ENCODE measurements at places on chromosomes 16 and 17. TPM values are rescaled to one million over a fixed set of nuclear protein-coding genes. Genes with fewer than 3 reads are reported as not detected.
A peak's percentile ranks its signal among the peaks of the same experiment; 100 is the strongest.

GRCh38 chr16:85057948-85058347, 30.4 kb downstream of the KIAA0513 start:
- DNase-seq, result no peak
- no peaks in the 10 kb centered on the region for H3K36me3 ChIP-seq
- peaks cover 13% of the 10 kb centered on the region for H3K4me1 ChIP-seq

GRCh38 chr16:81592353-81592866, 147.8 kb downstream of the CMIP start:
- no peaks in the 10 kb centered on the region for H3K27me3 ChIP-seq
- no peaks in the 10 kb centered on the region for H3K36me3 ChIP-seq
- DNase-seq, result no peak
- H3K4me3 ChIP-seq, result no peak overlapping the region

- no peaks in the 10 kb centered on the region for H3K27me3 ChIP-seq
- DNase-seq, result no peak
- H3K4me3 ChIP-seq, result no peak overlapping the region
- H3K36me3 ChIP-seq, result no peaks in the 10 kb centered on the region
- peak overlapping the region; percentile 49 for H3K27ac ChIP-seq
Measured at GRCh38 chr17:57652811-57653210, 92.3 kb downstream of the CCDC182 start.

Gene TNP2
- total RNA-seq, result not detected

Gene CPNE7
- total RNA-seq, result 0.36 TPM

DNA sequence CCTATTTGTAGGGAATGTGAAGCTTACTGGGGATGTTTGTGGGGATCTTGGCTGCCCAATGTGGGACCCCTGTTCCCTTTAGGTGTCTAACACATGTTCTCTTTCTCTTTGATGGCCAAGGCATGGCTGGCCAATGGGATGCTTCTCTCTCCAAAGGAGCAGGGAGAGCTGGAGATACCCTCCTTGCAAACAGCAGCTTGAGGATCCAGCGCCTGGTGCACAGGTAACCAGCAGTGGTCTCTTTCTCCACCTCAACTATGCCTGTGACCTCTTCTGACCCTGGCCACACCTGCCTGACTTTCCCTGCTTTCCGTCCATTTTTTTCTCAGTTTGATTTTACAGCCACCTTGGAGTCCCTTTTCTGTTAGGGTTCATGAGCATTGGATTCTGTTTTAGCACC, 16.8 kb upstream of the NKD1 start:
- no peak for DNase-seq
- no peak overlapping the region for H3K4me3 ChIP-seq
- no peaks in the 10 kb centered on the region for H3K36me3 ChIP-seq
- H3K4me1 ChIP-seq, result no peaks in the 10 kb centered on the region

DNA sequence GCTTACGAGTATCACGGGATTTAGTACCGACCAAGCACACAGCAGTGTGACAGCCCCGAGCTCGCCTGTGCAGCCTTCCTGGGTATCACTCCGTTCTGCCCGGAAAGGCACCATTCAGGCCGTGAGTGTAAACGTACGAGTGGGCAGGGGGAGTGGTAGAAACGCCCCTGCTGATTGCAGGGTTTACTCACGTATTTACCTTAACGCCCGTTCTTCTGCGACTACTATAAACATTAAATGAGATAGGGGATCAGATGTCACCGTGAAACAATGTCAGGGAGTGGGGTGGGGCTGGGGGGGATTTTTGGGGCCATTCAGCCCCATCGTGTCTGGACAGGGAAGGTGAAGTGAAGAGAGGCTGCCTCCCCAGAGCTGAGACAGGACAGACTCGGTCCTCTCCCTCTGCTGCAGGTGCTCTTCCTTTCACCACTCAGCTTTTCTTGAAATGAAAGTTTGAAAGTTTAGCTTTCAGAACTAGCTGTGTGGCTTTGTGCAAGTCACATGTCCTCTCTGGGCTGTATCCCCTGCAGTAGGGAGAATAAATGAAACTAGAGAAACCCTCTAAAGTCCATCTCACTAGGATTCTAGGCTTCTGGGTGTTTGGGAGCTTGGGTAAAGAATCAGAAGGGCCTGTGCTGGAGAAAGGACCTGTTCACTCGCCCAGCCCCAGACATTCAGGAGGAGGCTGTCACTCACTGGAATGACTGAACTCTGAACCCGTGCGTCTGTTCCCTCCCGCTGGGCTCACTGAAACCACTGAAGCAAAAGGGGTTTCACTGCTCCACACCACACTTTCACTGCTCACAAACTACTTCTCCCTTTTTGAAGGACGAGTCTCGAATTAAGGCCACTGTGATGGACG, 66.7 kb downstream of the RPA1 start:
- H3K27ac ChIP-seq, result no peak overlapping the region
- H3K27me3 ChIP-seq, result no peaks in the 10 kb centered on the region
- no peaks in the 10 kb centered on the region for H3K4me1 ChIP-seq
- no peaks in the 10 kb centered on the region for H3K36me3 ChIP-seq
- no peak overlapping the region for H3K4me3 ChIP-seq

DNA sequence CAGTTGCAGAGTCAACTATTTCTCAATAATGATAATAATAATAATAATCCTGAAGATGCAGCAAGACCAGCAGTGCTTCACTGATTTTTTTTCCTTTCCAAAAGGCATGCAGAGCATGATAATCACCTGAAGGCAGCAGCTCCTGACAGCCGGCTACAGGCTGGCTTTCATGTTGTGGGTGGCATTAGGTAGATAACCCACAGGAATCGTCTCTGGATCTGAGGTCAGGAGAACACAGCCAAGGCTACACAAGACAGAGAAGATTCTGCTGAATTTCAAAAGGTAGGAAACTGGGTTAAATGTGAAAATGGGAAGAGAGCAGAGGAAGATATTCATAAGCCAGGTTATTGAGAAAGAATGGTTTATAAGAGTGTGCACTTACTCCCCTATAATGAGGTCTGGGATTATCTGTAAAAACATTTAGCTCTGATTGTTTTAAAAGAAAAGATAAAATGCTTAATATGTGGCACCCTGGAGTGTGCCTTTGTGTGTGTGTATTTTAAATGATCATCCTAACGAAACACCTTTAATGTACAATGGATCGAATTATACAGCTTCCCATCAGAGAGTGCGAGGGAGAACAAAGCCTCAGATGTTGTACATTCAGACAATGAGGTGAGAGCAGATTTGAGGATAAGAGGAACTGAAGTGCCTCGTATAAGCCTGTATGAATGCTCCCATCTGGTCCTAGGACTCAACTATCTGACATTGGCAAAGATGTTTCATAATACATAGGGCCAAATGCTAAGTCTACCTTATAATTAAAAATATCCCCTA, 273.1 kb downstream of the PHKB start:
- H3K36me3 ChIP-seq, result no peaks in the 10 kb centered on the region
- H3K4me3 ChIP-seq, result no peak overlapping the region
- no peak overlapping the region for H3K27ac ChIP-seq
- no peaks in the 10 kb centered on the region for H3K4me1 ChIP-seq
- no peaks in the 10 kb centered on the region for H3K27me3 ChIP-seq

Gene NOTUM
- 9.7 TPM for total RNA-seq

DNA sequence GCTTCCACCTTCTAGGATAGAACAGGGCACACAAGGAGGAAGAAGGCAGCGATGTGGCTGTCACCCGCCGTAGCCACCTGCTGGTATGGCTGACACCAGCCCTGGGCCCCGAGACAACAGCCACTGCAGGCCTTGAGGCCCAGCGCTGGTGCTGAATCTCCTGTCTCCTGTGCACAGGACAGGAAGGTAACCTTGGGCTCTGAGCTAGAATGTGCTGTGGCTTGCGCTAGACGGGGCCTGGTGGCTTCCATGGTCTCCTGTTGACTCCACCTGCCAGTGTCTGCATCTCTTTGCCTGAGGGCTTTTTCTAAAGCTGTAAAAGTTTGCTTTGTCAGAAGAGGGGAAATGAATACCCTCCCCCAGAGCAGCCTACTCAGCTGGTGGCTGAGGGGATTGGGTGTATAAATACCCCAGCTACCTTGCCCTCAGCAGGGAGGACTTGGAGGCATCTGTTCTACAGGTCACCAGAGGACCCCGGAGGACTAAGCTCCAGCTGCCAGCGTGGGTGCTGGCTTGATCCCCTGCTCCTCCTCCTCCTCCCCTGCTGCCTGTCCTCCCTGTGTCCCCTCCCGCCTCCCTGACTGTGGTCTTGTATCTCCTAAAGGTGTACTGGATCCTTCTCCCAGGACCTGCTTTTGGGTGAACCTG, 76.1 kb upstream of the SDK2 start:
- no peak for DNase-seq
- no peaks in the 10 kb centered on the region for H3K27me3 ChIP-seq
- H3K36me3 ChIP-seq, result no peaks in the 10 kb centered on the region
- H3K4me1 ChIP-seq, result no peaks in the 10 kb centered on the region

Gene OR3A2
- not detected for total RNA-seq

- H3K4me1 ChIP-seq, result peaks cover 37% of the 10 kb centered on the region
- H3K27ac ChIP-seq, result no peak overlapping the region
- no peak overlapping the region for H3K4me3 ChIP-seq
- H3K36me3 ChIP-seq, result no peaks in the 10 kb centered on the region
Measured at GRCh38 chr16:28606291-28607115, 3.3 kb downstream of the SULT1A1 start.
